ENCODE measurements at places on chromosomes 3 and 15.

GRCh38 chr3:195134431-195134830 is 136.5 kb downstream of the XXYLT1 start:
- no peak for DNase-seq

- DNase-seq: no peak
Observed at GRCh38 chr3:174949523-174949922, 90.4 kb downstream of the NAALADL2 start.

- DNase-seq: no peak
Observed at GRCh38 chr3:170734735-170735065, 135.3 kb downstream of the RPL22L1 start.

DNA sequence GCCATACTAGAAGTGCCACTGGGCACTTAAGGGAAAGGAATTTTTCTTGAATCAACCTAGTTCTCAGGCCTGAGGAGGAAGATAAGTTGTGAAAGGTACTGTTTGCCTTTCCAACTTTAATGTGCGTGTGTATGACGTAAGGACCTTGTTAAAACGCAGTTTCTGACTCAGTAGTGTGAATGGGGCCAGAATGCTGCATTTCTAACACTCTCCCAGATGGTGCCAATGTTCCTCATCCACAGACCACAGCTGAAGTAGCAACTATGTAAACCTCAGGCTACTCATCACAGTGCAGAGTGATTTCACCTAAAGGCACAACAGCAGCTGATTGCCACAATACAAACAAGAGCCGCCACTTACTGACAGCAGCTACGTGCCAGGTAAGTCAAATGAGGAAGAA is 103.6 kb downstream of the OTOL1 start:
- no peak for DNase-seq

DNA sequence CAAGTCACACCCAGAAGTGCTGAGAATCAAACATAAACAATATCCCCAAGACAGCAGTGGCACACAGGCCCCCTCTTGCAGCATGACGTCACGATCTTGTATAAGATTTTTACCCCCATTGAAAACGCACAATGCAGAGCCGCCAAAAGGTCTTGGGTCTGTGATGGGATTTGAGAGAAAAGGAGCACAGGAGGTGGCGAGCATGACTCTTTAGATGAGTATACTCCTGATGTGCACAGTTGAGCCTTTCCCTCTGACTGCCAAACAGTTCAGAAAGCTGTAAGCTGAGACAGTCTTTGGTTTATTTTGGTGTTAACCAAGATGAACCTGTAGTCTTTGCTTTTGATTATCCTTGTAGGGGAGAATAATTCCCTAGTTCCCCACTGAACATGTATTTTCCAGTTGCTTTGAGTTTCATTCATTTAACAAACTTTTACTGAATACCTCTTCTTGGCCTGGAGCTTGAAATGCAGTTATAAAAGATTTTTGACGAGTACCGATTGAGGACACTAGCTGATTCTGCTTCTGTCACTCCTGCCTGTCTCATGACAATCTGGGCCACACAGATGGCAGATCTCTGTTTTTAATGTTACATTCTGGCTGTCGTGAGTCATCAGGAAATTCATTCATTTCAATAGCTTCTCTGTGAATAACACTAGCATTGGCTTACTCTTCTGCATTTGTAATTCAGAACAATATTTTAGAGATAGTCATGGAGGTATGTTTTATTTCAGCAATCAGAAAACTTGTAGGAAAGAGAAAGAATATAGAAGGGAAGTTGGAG is 28.9 kb downstream of the CFAP91 start:
- no peak for DNase-seq

DNA sequence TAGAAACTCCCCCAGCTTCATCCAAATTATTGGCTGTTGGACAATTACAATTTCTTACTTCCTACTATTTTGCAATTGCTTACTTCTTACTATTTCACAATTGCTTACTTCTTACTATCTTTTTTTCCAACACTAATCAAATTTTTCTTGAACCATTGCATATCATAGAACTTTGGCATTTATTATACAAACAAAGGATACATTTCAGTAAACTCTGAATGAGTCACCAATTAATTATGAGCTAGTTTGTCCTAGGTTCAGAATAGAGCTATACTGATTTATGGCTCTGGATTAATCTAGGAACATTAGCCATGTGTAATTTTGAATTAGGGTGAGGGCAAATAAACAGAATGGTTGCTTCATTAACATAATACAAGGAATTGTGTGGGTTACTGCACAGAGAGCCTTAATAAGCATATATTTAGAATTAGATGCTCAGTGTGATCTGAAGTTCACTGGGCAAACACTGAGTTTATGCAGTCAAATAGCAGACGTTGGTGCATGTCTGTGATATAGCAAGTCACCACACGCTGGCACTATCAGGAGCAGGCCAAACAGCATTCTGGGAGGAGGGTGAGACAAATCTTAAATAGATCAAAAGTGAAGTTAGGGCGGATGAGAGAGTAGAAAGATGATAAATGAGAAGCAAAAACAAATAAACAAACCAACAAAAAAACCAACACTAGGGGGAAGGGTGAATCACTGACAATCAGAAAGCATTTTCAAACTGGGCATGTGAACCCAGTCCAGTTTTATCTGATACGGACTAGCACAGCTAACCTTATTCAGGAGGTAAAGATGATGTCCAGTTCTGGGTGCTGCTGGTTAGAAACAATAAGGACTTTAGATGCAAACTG is 21.5 kb downstream of the GABRR3 start:
- no peak for DNase-seq

GRCh38 chr3:32551496-32551895 is 19.2 kb downstream of the DYNC1LI1 start:
- DNase-seq: no peak

GRCh38 chr3:13045904-13046568 is 27.2 kb downstream of the IQSEC1 start:
- DNase-seq: no peak

GRCh38 chr3:11606090-11606784 is 37.5 kb downstream of the VGLL4 start:
- DNase-seq: no peak

DNA sequence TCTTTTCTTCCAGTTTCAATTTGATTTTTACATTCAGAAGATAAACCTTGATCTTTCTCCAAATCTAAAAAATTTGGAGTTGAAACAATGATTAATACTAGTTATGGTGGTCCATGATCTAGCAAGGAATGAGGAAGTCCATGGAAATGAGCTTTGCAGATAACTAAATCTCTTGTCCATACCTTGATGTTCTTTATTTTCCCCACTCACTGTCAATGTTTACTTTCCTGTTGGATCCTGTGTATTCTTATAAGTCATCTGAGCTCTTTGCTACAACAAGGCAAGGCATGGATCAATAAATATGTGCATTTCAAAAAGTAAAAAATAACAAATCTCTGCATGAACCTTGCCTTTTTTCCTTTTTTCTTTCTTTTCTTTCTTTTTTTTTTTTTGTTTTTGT is 6.2 kb upstream of the MYO1E start:
- DNase-seq: no peak

DNA sequence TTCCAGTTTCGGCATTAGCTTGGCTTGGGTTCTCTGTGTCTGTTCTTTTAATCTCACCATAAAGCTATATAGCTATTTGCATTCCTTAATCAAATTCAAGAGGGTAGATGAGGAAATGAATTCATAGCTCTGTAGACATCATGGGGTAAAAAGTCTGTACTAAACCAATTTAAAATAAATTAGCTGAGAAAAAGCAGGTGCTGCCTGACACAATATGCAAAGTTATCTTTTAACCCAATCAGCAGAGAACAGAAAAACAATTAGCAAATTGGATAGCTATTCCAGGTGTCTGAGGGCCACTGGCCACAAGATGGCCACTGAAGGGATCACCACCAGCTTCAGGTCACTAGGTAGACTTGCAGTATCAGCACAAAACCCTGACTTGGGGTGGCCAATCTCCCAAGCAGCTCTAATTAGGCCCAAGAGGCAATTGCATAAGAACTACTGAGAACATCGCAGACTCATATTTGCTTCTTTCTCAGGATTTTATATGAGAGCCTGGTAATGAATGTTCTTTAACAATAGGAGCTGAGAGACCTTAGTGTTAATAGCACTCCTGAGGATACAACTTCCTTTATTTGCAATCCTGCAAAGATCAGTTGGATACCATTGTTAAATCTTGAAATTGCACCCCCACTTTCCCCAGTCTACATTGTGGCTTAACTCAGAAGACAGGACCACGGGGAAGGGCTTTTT is 494.3 kb downstream of the PDCD6IP start:
- DNase-seq: no peak

DNA sequence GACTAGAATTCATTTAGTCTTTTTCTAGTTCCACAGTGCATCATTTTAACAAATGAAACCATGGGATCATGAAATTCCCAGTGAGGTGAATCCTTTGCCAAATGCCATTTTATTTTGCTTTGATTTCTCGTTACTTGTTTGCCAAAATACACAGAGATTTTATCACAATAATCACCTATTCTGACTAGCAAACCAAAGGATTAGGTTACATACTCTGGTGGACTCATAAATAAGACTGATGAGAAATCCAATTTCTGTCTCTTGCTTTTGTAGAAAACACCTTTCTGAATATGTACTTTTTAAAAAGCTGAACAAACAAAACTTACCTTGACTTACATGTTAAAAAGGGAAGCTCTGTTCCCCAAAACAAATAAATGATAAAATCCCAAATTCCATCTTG is 12.2 kb downstream of the ERC2 start:
- no peak for DNase-seq

- DNase-seq: no peak
Observed at GRCh38 chr15:65087411-65087810, 10.9 kb downstream of the KBTBD13 start.

DNA sequence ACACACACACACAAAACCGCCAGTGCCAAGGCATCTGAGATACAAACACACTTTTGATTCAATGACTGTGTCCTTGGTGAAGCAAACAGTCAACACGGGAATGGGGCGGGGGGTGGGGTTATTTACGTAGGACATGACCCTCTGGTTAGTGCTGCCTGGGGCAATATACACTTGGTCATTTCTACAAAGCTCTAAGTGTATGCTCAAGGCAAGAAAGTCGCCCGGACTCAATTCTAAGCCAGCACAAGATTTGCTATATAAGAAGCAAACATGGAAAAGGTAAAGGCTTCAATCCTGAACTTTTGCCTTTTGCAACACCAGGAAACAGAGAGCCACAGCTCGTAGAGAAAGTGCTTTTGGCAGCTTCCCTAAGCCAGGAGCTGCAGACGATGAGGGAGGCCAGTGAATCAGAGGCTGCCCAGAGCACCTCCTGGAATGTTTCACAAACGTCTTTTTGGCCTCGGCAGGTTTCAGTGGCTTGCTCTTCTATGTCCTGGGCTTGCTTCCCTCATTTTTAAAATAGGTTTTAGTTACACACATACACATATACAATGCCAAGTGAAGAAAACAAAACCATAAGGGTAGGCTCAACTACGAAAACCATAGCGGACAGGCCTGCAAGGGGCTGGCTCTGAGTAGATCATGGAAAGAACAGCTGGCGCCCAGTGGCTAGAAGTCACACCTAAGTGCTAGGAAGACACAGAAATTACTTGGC is 73.6 kb downstream of the TM4SF4 start:
- no peak for DNase-seq

GRCh38 chr3:157606011-157606851 is 103.0 kb upstream of the VEPH1 start:
- peak; percentile 71 for DNase-seq

- no peak for DNase-seq
Observed at GRCh38 chr15:62606376-62607113, 436.0 kb upstream of the TPM1 start.

GRCh38 chr3:141828890-141829289 is 47.6 kb upstream of the ATP1B3 start:
- no peak for DNase-seq

GRCh38 chr3:69925506-69925905 is 74.0 kb upstream of the SAMMSON start:
- DNase-seq: no peak

DNA sequence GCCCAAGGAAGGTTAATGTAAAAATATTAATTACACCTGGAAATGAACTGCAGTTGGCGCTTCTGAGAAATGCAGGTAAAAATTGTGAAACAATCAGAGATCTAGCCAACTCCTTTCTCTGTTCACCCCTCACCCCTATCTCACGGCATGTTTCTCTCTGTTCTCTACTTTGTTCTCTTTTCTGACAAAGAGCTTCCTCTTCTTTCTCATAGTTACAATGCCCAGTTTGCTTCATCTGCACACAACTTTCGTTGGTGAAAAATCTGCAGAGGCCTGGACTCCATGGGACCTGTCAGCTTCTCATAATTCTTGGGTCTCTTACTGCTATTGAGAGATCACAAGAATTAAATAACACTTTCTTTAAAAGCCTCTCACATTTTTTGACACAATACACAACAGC is 212.9 kb upstream of the LRRN1 start:
- DNase-seq: no peak

DNA sequence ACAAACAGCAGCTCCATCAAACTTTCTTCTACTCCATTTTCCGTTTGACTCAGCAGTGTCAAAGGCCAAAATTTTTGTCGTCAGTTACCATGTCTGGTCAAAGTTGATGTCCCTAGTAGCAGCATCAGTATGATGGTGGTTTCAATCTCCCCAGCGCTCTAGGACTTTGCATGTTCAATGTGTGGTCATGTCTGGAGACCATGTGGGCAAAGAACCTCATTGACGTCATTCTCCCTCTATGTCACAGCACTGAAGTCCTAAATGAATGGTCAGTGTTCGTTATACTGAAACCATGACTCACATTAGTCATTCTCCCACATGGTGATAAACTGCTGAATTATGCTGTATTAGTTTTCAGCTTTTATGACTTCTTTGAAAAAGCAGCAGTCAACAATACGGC is 23.2 kb downstream of the SHC4 start:
- DNase-seq: no peak

DNA sequence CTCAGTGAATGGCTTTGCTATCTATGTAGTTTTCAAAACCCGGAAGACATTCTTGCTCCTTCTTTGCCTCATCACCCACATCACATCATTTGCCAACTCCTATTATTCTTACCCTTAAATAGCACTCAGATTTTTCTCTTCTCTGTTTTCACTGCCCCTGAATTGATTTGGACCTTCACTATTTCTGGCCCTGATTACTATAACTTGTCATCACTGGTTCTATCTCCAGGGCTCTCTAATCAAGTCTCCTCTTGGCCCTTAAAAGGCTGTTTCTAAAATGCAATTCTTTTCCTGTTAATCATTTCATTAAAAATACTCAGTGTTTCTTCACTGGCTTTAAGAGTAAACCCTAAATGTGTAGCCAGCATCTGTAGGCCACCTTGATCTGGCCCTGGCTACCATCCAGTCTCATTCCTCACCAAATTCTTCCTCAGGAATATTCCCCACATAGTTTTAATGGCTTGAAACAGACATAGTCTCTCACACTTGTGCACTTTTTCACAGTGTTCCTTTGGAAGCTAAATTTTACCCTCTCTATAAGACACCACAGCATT is 437.1 kb upstream of the CBLB start:
- DNase-seq: no peak

DNA sequence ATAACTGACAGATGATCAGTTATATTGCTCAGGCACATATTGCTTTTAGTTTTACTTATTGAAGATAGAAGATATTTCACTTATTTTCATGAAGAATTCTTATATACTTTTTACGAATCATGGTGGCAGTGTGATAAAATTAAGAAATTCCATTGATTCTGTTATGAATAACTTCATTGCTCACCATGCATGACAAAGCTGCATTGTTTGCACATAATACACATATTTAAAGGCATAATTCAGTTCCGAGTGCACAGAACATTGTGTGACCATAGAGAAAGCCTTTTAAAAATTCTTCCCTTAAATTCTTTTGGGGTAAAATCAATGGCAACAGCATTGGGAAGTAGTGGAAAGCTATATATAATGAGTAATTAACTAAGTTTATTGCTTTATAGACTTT is 82.5 kb upstream of the NAALADL2 start:
- DNase-seq: no peak

Data from stimulated activated naive CD8-positive, alpha-beta T cell treated with anti-CD3 and anti-CD28 coated beads, Interleukin-15, amount 100 ng/mL, for 72 hours (primary cell).